ENCODE measurements at places on chromosomes 7 and 10.

- no peak for DNase-seq
Observed at GRCh38 chr7:134823400-134823799, 44.0 kb downstream of the CALD1 start.

GRCh38 chr10:102438374-102438773 lies 6.0 kb upstream of the CUEDC2 start:
- no peak for DNase-seq

DNA sequence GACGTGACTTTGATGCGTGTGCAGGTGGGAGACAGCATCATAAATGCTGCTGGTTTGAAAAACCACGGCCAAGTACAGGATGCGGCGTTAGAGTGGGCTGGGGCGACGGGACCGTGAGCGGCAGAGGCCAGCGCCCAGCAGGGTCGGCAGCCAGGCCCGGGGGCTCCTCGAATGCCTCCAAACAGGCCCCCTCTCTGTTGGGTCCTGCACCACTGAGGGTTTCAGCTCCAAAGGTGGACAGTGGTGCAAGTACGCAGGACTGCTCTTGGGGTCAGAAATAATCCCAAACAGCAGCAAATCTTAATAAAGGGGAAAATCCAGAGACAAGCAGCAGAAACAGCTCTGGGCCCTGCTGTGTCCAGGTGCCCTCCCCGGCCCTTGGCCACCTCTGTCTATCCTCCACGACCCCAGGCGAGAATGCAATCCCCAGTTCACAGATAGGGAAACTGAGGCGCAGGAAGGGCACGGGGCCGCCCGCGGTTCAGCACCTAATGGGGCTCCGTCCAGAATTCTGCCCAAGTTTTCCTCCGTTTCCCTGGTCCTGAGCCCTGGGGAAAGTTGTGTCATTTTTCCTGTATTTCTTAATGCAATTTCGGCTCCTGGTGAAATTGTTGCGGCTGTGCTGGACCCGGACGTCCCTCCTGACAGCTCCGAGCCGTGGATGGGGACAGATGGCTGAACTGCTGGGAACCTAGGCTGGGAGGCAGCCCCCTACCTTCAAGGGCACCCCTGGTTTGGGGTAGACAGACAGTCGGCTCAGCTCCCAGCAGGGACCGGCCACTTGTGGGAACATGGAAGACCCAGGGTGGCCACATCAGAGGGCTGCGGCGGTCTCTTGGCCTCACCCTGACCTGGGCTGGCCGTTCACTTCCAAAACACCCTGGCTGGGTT lies 97.4 kb downstream of the FOXL3 start:
- DNase-seq, result no peak

DNA sequence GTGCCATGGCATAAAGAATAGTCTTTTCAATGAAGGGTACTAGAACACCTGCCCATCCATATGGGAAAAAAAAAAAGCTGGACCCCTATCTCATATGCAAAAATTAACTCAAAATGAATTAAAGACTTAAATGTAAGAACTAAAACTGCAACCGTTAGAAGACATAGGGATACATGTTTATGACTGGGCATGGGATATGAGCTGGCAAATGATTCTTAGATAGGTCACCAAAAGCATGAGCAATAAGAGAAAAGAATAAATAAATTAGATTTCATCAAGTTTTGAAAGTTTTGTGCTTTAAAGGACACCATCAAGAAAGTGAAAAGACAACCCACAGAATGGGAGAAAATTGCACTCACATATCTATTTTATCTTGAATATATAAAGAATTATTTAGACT lies 222.0 kb downstream of the ADK start:
- no peak for DNase-seq

- DNase-seq, result no peak
Observed at GRCh38 chr10:21385996-21386585, 139.4 kb downstream of the SKIDA1 start.

DNA sequence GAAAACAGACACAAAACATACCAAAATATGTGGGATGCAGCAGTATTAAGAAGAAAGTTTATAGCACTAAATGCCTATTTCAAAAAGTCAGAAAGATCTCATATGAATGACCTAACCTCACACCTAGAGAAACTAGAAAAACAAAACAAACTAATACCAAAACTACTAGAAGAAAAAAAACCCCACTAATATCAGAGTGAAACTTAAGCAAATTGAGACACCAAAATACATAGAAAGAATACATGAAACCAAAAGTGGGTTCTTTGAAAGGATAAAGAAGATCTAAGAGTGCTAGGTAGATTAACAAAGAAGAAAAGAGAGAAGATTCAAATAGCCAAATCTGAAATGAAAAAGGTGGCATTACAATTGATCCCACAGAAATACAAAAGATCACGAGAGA lies 494.1 kb downstream of the SH2D4B start:
- DNase-seq, result no peak

DNA sequence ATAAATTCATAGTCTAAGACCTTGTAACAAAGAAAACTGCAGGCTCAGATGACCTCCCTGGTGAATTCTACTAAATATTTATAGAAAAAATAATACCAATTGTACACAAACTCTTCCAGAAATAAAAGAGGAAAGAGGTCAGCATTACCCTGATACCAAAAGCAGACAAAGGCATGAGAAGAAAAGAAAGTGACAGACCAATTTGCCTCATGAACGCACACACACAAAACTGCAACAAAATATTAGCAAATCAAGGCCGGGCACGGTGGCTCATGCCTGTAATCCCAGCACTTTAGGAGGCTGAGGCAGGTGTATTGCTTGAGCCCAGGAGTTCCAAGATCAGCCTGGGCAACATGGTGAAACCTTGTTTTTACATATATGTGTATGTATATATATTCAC lies 12.7 kb upstream of the COMMD3 start:
- no peak for DNase-seq

GRCh38 chr10:1508096-1508495 lies 229.2 kb downstream of the ADARB2 start:
- no peak for DNase-seq

GRCh38 chr10:77686096-77686495 lies 48.5 kb upstream of the KCNMA1 start:
- DNase-seq, result no peak

DNA sequence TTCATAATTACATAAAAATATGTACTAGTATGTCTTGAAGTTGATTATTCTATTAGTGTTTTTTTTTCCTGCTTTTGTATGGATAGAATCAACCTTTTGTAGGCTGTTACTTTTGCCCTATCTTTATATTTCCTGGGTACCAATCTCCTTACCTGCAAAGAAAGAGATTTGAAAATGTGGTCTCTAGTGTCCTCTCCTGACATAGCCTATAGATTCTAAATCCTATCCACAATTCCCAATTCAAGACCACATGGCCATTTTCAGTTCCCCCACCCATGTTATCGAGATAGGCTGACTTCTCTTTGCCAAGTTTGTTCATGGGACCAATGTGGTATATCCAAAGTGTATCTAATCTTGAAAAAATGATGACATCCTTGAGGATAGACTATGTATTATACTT lies 269.4 kb upstream of the SEMA3D start:
- no peak for DNase-seq

GRCh38 chr7:131047651-131048304 lies 279.9 kb upstream of the MKLN1 start:
- no peak for DNase-seq

DNA sequence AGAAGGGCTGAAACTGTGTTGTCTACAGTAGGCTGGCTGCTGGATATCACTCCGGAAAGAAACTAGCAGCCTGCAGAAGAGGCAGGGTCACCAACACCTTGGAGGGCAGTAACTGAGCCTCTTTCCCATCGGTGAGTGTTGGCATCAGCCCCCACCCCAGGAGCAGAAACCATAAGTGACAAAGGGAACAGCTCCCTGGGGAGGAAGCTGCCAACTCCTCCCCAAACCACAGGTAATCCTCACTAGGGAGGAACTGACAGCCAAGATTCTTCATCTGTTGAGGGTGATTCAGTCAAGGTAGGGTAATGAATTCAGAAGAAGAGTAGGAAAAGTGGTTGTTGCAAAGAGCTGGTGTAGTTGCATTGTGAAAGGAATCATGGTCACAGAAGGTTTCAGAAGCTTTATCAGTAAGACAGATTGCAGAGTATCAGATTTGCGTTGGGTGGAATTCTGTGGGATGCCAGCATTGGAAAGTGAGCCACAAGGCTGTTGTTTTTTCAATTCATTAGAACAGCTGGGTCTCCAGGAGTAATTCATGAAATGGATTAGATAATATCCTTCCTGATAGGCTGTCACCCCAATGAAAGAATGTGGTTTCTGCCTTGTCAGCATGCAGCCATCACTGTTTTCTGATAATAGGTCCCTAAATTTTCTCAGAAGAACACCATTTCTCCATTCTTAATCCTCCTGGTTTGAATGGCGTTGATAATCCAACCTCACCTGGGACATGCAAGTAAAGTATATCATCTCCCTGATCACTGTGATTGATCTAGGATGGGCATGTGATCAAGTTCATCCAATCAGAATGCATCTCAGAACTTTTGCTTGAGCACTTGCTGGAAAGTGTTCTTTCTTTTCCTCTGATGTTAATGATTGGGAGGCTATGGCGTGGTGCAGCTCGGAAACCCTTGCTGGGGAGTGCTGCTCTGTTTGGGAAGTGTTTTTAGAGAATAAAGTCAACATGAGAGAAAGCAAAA lies 75.0 kb upstream of the CTBP2 start:
- no peak for DNase-seq

- peak; percentile 59 for DNase-seq
Observed at GRCh38 chr7:131076032-131076431, 251.6 kb upstream of the MKLN1 start.

DNA sequence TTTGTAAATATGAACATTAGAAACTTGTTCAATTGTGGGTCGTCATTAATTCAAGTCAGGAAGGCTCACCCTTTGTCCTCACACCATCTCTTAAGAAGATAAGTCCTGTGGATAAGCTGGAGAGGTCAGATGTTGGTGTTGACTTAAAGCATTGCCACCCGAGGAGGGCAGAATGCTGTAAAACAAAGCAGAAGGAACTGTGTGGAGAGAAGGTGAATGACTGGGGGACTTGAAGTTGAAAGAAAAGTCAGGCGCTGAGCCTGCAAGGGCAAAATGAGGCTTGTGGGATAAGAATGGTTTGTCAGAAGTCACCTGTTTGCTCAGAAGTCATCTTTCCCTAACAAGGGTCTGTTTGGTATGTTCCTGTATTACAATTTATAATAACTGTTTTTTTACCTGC lies 9.1 kb downstream of the RPA3 start:
- no peak for DNase-seq

DNA sequence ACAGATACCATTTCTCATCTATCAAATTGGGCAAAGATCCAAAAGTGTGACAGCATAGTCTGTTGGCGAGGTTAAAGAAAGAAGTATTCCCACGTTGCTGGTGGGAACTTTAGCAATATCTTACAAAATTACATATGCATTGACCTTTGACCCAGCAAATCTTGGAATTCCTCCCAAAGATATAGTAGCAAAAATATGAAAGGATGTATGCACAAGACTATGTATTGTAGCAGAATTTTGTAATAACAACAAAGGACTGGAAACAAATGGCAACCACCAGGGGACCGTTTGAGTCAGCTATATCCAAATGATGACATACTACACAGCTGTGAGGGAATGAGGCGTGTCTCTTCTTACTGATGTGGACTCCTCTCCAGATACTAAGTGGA lies 50.2 kb downstream of the KCNH2 start:
- peak; percentile 28 for DNase-seq
